ENCODE measurements at places on chromosomes 11 and 22. TPM values are rescaled to one million over a fixed set of nuclear protein-coding genes. Genes with fewer than 3 reads are reported as not detected.

Gene CCDC89
- 1.3 TPM for total RNA-seq

Gene FGF3
- not detected for total RNA-seq

Gene RIBC2
- total RNA-seq = 0.81 TPM

Gene CCDC73
- not detected for total RNA-seq

Gene ZNF408
- 14.5 TPM for total RNA-seq

Gene TMA7B
- total RNA-seq = not detected

Gene CHST1
- 0.63 TPM for total RNA-seq

Gene WNT7B
- total RNA-seq = 34.6 TPM

Gene PKDREJ
- total RNA-seq = not detected

Gene GPHA2
- not detected for total RNA-seq

Gene MFNG
- 1.5 TPM for total RNA-seq

Gene ZDHHC24
- total RNA-seq = 32.3 TPM

Gene PLEKHA7
- total RNA-seq = 12.7 TPM

Gene RNF214
- 7.8 TPM for total RNA-seq

Gene ZNRF3
- 10.3 TPM for total RNA-seq

Gene APOBEC3H
- not detected for total RNA-seq

Gene APBB1
- total RNA-seq = 35.7 TPM

Gene ABTB2
- total RNA-seq = 5.1 TPM

Gene OR2AG2
- total RNA-seq = under 0.01 TPM

Gene MS4A3
- total RNA-seq = not detected

All from mesangial cell (primary cell).